ENCODE measurements at places on chromosomes 7 and 10.

GRCh38 chr10:118873738-118874105 is 119.0 kb upstream of the CACUL1 start:
- no peak for DNase-seq

DNA sequence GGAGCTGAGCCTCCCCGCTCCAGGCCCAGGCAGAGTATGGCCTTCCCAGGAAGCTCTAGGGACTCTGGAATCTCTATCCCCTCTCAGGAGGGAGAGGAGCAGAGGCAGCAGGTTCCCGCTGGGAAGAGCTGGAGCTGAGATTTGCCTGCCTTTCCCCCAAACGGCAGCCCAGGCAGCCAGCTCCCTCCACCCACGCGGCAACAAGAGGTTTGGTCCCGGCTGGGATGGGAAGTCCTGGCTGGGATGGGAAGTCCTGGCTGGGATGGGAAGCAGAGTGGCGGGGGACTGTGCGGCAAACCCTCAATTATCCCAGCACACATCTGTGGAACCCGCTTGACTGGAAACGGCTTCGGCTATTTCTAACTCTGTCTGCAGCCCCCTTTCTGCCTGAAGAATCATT is 223.0 kb downstream of the ELFN1 start:
- no peak for DNase-seq

DNA sequence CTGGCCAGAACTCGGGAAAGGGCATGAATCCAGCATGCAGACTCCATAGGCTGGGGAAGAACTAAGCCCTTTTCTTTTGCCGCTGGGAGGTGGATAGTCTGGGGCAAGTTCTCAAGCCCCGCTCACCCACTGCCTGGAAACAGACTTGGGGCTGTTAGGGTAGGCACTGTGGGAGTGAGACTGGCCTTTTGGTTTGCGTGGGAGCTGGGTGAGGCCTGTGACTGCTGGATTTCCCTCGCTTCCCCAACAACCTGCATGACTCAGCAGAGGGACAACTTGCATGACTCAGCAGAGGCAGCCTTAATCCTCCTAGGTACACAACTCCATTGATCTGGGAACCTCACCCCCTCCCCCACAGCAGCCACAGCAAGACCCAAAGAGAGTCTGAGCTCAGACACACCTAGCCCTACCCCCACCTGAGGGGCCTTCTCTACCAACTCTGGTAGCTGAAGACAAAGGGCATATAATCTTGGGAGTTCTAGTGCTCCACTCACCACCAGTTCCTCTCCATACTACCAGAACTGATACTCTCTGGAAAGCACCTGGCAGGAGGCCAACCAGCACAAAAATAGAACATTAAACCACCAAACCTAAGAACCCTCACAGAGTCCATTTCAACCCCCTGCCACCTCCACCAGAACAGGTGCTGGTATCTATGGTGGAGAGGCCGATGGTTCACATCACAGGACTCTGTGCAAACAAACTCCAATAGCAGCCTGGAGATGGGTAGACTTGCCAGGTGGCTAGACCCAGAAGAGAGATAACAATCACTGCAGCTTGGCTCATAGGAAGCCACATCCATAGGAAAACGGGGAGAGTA is 81.4 kb upstream of the LAMB4 start:
- DNase-seq = no peak

GRCh38 chr10:126596472-126597016 is 73.9 kb downstream of the C10orf90 start:
- DNase-seq = no peak

DNA sequence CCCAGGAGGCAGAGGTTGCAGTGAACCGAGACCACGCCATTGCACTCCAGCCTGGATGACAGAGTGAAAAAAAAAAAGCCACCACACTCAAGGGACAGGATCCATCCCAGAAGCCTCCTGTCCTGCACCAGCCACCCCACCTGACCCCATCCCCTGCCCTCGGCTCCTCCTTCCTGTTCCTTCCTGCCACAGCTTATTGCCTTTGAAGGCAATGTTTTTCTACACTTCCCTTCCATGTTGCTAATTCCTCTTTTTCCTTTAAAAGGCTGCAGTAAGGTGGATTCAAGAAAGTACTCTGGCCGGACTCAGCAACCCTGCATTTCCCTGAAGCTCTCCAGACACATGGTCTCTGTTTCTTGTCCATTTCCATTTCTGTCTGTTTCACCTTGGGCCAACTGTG is 80.9 kb downstream of the FAM171A1 start:
- no peak for DNase-seq

DNA sequence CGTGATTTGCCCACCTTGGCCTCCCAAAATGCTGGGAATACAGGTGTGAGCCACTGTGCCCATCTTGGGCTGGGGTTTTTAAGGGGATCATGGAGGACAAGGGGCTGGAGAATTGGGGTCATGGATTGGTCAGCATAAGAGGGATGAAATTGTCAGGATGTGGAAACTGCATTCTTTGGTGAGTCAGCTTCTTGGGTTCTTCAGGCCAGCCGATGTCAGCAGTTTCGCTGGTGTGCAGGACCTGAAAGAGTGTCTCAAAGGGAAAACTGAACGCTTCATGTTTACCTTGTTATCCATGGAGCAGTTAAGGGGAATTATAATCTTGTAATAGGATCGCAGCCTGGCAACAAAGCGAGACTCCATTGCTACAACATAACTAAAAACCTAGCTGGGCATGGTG is 13.0 kb downstream of the GALNT17 start:
- DNase-seq = no peak

GRCh38 chr7:122676466-122676865 is 22.5 kb downstream of the RNF133 start:
- no peak for DNase-seq

- no peak for DNase-seq
Observed at GRCh38 chr10:103734731-103735130, 120.6 kb downstream of the SH3PXD2A start.

- DNase-seq = no peak
Observed at GRCh38 chr7:70659263-70659662, 472.7 kb upstream of the GALNT17 start.

- no peak for DNase-seq
Observed at GRCh38 chr10:96687317-96688012, 32.8 kb downstream of the PIK3AP1 start.

- DNase-seq = no peak
Observed at GRCh38 chr10:50260791-50261281, 9.5 kb upstream of the ASAH2 start.

Measured in T-helper 1 cell (primary cell).